ENCODE measurements at places on chromosomes 11 and 22.

DNA sequence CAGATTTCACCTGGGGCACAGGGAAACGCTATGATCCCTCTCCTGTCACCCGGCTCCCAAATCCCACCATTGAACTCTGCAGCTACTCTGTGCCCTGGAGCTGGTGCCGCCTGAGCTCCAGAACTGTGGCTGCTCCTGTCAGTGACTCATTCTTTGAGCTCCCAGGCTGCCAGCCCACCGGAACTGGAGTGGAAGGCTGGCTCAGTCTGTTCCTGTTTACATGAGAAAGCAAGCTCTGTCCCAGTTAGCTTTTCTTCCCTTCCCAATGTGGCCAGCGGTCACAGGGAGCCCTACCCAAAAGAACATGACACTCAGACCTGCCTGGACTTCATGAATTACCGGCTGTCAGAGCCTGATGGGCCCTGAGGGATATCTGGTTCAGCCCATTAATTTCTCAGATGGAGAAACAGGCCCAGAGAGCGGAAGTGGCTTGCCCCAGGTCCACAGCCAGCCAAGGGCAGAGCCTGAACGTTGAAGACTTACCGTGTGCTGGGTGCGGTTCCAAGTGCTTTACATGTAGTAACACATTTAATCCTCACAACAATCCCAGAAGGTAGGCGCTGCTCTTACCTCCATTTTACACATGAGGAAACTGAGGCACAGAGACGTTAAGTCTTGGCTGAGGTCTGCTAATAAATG is 23.8 kb upstream of the IGSF22 start:
- DNase-seq = no peak

- no peak for DNase-seq
These were observed 1573.8 kb downstream of the FAM181B start for GRCh38 chr11:81159900-81160299.

GRCh38 chr11:94325681-94326080 is 21.3 kb downstream of the IZUMO1R start:
- no peak for DNase-seq

GRCh38 chr11:73028611-73029010 is 113.5 kb downstream of the FCHSD2 start:
- no peak for DNase-seq

DNA sequence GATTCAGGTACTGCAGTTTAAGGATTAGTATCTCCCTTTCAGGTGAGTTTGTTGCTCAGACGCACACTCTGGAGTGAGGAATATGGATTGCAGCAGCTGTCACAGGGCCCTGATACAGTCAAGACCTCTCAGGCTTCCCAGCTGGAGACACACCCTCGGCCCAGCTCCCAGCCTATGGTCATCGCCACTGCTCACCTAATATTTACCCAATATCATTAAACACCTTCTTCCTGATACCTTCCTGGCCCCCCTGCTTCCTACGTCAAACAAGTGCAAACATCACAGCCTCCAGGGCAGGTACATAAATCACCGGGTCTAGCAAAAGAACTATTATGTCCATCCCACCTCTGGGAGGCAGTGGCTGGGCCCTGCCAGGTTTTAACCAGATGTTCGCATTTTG is 213.3 kb downstream of the MN1 start:
- peak; percentile 33 for DNase-seq

DNA sequence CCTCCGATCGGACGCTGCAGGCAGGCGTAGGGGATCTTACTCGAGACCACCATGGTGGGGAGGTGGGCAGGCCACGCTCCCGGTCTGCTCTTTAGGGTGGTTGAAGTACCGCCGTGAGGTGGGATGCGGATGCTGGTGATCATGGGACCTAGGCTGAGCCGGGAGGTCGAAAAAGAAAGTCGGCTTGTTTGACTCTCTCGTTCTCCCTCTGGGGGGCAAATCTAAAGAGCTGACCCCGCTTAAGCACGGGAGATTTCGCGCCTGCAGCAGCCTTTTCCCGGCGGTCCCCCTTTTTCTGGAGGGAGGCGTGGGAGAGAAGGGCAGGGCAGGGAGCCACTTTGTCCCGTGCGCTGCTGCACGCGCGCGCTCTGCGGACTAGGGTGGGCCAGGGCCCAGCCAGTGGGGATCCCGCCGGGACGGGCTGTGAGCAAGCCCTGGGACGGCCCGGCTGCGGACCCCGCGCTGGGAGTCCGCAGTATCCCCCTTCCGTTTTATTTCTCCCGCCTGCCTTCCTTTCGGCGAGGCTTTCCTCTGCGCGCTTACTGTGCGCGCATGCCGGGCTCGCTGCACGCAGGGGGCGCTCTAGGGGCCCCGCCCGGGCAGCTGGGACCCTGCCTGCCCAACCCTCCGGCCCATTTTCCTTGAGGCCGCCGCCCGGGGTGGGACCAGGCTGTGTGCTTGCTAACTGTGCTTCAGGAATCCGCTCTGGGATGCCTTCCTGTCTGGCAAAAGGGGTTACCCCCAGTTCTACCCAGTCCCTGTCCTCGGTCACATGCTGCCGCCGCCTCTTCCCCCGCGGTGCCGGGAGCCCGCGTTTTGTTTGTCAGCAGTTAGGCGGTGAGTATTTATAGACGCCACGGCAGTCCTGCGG is 81.0 kb downstream of the PRR5L start:
- DNase-seq = peak; percentile 55

- peak; percentile 71 for DNase-seq
These were observed 857.0 kb downstream of the KCNA4 start for GRCh38 chr11:29159552-29160465.

DNA sequence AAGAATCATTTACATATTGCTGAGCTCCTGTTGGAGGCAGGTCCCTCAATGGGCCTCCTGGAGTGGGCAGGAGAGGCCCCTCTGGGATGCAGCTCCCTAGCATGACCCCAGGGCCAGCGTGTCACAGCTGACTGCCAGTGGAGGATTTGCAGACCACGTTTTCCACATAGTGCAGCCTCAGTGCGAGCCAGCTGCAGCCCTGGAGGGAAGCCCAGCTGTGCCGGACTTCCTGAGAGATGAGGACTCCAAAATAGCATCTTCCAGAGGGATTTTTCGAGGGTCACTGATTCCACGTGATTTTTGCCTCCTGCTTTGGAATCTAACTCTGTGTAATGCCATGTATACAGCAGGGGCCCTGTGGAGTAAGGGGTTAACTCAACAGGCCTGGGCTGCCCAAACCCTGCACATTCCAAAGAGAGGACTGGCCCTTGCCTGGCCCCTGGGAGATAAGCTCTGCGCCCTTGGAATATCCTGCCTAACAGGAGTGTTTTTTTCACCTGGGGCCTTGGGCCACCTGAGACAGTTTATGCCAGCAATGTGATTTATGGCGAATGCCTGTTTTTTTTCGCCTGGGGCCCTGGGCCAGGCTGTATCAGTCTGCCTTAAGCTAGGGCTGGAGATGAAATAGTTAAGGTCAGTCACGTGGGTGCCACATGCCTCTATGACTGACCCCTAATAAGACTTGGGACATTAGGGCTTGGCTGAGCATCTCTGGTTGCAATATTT is 47.4 kb downstream of the RPS6KA4 start:
- no peak for DNase-seq

- DNase-seq = no peak
These were observed 4.5 kb downstream of the MAJIN start for GRCh38 chr11:64967375-64967774.

DNA sequence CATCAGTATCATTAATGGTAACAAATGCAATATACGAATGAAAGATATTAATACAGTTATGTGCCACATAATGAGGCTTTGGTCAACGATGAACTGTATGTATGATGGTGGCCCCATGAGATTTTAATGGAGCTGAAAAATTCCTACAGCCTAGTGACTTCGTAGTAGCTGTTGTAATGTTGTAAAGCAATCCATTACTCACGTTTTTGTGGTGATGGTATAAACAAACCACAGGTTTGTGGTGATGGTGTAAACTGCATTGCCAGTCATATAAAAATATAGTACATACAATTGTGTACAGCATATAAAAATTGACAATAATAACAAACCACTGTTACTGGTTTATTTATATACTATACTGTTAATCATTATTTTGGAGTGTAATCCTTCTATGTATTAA is 27.4 kb upstream of the GRIA4 start:
- DNase-seq = no peak

DNA sequence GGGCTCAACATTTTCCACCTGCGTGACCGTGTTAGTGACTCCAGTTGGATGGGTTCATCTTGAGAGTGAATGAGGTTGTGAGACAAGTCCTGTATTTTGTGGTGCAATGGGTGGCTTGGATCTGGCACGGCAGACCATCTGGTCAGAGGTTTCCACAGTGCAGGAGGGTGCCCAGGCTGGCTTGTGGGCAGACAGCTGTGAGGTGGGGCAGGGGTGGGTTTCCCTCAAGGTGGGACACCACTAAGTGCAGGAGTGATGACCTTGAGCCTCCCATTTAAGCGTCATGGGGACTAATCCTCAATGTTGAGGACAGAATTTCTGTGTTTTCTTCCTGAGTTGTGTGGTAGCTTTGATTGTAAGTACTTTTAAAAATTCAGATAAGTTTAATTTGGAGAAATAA is 220.6 kb downstream of the TBC1D22A start:
- no peak for DNase-seq

- no peak for DNase-seq
These were observed 5.5 kb downstream of the PHRF1 start for GRCh38 chr11:581752-582151.

- no peak for DNase-seq
These were observed 16.8 kb upstream of the YWHAH start for GRCh38 chr22:31927562-31927961.

- DNase-seq = no peak
These were observed 5.6 kb downstream of the OR52R1 start for GRCh38 chr11:4798427-4799183.

GRCh38 chr11:121300972-121301699 is 8.6 kb downstream of the SC5D start:
- no peak for DNase-seq

DNA sequence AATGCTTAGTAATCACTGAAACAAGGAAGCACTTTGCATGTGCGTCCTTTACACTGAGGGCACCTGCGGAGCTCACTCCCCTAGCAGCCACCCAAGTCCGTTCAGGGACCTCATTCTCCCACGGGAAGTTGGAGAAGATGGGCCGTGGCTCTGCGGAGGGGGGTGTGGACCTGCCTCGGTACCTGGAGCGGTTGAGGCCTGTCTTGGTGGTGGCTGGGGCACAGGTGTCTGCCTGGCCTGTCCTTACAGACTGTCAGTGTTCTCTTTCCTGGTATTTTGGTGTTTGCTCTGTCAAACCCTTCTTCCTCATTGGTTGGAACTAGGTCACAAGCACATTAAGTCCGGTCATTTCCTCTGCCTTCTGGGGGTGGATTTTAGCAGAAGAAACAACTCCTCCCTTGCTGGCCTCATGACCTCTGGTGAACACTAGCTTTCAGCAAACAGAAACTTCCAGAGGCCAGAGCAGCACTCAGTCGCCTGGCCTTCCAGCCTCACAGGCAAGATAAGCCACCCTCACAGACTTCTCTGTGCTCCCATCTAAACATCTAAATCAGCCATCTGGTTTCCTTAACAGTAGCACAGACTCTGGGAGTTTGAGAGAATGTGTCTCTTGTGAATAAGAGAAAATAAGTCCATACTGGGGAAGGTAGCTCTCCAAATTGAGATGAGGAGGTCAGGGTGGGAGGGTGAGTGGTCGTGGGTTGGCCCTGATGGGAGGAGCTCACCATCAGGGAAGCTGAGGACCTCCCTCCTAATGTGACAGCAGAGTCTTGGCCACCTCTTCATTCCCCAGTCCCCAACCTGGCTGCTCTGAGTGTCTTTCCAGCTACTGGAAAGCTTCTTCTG is 8.6 kb downstream of the SNAP29 start:
- DNase-seq = no peak

DNA sequence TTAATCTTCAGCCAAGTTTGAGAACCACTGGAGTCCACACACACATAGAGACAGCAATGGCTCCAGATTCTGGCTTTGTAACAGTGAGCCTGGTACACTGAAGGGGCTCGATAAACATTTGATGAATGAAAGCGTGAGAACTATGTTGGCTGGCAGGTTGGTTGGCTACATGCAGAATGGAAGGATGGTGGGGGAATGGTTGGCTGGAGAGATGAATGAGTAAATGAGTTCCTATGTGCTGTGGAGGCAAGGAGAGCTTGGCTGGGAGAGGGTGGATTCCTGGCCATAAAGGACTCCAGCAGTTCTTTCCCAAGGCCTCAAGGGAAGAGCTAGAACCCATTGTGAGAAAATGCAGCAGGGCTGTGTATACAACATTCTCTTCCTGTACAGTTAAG is 168.0 kb upstream of the NECTIN1 start:
- no peak for DNase-seq

DNA sequence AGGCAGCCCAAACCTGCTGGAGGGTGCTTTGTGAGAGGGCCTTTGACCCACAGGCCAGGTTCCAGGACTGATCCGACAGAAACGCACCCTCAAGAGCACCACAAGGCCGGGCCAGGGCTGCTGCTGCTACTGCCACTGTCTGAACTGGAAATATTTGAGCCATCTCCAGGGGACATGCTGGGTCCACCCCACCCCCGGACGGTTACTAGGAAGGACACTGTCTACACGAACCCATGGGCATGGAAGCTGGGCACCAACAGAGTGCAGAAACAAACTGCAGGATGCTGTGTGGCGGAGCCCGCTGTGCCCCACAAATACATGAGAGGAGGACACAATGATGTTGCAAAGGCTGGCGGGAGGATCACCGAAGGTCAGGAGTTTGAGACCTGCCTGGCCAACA is 283.7 kb downstream of the CTTN start:
- no peak for DNase-seq

DNA sequence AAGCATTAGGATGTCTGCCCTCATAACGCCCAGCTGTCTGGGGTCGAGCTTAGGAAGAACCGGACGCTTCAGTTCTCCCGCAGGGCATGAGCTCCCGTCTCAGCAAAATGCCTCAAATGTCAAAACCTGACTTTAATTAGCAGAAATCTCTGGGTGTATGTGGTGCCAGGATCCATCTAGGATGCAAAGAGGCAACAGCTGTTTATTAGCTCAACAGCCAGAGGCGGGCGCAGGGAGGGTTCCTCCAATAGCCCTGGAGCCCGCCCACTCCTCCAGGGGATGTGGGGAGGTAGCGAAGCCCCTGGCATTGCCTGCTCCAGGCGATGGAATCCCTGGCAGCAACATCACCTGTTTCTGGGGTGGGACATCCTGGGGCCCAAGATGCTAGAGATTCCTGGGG is 39.4 kb upstream of the RTL6 start:
- DNase-seq = no peak

- no peak for DNase-seq
These were observed 76.2 kb downstream of the GALNT18 start for GRCh38 chr11:11545285-11546275.

DNA sequence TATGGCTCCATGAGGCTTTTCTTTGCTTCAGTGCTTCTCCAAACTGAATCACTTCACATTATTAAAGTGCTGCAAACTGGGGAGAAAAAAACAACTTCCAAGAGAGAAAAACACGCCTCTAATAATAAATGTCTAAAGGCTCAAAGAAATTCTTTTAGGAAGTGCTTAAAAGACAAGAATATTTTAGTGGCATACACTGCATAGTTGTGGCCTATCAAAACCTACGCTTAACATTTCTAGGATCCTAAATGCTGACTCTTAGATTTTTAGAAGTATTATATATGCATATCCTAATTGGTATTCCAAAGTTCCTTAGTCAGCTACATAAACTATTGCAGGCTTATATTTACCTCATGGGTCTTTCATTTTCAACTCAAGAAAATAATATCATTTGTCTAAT is 879.0 kb upstream of the CCDC90B start:
- DNase-seq = no peak

- DNase-seq = no peak
These were observed 441.8 kb downstream of the TBC1D22A start for GRCh38 chr22:47204002-47204979.

GRCh38 chr22:39718206-39718605 is 147.7 kb downstream of the CACNA1I start:
- no peak for DNase-seq
